NCI-H1417 (cell line): ENCODE measurements at places on chromosomes 4 and X.

GRCh38 chr4:6873792-6874461, 35.7 kb upstream of the TBC1D14 start:
- peak; percentile 43 for DNase-seq

- no peak for DNase-seq
Observed at GRCh38 chr4:120544838-120545237, 377.7 kb downstream of the PRDM5 start.

DNA sequence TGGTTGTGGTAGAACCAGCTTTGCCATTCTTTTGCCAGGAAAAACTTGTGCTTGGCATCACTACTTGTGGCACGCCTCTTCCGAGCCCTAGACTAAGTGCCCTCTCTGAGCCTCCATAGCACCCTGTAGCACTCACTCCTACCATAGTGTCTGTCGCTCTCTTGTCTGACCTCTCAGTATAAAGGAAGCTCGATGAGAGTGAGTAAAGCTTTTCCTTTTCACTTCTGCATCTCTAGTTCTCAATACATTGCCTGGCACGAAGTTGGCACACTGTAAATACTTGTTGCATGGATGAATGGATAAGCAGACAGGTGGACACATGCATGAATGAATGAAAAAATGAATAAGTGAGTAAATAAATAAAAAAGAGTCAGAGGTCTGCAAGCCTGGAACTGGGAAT, 48.3 kb downstream of the TLR10 start:
- no peak for DNase-seq

DNA sequence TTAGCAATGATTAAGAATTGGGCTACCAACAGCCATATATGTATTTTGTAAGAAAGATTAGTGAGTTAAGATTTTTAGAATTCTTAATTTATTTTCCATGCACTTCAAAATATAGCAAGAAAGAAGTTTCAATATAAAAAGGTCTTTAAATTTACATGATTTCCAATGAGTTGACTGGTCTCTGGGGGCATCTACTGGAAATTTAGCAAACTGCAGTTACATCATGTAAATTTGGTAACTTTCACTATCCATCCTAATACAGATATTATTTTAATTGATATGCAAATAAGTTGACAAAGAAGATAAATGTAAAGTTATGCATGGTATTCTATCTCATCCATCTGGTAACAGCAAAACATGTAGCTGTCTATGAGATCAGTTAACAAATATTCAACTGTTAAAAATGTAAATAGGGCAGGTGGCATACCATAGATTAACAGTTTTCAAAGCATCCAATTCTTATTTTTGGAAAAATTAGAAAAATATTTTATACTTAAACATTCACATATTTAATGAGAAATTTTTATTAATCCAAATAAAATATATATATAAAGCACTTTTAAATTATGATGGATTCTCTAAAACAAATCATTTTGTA, 29.1 kb downstream of the TTC29 start:
- DNase-seq, result peak; percentile 30

DNA sequence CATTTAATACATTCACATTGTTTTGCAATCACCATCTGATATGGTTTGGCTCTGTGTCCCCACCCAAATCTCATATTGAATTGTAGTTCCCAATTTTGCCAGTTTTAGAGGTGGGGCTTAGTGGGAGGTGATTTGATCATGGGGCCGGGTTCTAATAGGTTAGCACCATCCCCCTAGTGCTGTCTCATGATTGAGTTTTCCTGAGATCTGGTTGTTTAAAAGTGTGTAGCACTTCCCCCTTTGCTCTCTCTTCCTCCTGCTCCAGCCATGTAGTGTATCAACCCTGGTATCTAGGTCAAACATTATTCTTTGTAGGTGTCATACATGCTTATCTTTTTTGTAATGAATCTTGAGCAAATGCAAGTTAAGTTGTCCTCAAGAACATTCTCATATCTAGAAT, 83.3 kb upstream of the KIT start:
- DNase-seq, result no peak

DNA sequence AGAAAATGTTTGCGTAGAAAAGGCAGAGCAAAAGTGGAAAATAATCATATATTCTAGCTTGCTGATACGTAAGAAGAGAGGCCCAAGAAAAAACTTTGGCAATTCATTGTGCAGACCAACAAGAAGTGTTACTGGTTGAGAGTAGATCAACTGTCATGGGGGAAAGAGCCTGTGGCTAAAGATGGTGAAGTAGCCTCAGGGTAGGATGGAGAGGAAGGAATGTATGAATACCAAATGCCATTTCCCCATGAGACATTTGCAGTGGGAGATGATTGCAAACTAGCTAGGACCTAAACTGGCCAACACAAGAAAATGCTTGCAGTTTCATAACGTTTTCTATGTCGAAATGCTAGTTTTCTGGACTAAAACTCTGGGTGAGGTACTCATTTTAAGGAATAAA, 47.7 kb upstream of the ADGRL3 start:
- DNase-seq, result no peak

DNA sequence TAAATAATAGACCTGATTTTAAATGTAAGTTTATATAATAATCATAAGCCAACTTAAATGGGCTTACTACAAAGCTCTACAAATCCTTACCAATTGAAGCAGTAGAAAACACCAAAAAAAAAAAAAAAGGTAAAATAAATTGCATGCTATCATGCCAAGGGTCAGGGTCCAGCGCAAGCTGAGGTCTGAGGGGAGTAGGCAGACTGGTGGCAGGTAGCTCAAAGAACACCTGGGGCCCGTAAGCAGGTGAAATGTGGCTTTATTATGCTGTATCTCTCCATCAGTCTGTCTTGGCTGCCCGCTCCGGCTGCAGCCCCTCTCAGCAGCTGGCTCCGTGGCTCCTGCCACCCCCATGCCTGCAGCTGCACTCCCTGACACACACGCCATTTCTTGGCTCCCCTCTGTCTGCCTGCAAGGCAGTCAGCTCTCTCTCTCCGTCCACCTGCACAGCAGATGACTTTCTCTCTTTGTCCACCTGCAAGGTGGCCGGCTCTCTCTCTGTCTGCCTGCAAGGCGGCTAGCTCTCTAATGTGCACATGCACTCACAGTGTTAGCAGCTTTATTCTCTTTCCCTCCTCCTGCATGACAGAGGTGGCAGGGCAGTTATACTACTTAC, 209.4 kb upstream of the UGT8 start:
- peak; percentile 32 for DNase-seq

GRCh38 chrX:113330416-113330815, 489.8 kb upstream of the AMOT start:
- DNase-seq, result no peak

GRCh38 chr4:57280481-57280880, 170.3 kb upstream of the IGFBP7 start:
- no peak for DNase-seq

DNA sequence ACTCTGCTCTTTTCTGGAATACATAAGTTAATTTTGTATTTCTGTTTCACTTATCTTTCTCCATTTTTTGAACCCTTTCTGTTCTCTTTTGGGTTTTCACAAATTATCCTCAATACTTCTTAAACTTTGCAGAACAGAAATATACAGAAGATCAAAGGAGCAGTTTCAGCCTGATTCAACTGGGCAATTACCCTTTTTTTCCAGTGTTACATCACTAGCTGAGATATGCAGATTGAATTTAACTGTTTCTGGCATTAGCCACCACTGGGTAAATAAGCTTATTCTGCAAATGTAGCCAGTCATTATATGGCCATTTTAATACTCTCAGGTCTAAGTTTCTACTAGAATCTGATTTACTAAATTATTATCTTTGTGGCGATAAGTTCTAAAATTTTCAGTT, 66.9 kb upstream of the GRID2 start:
- DNase-seq, result no peak

- no peak for DNase-seq
Observed at GRCh38 chr4:13647031-13647430, 19.5 kb upstream of the BOD1L1 start.

DNA sequence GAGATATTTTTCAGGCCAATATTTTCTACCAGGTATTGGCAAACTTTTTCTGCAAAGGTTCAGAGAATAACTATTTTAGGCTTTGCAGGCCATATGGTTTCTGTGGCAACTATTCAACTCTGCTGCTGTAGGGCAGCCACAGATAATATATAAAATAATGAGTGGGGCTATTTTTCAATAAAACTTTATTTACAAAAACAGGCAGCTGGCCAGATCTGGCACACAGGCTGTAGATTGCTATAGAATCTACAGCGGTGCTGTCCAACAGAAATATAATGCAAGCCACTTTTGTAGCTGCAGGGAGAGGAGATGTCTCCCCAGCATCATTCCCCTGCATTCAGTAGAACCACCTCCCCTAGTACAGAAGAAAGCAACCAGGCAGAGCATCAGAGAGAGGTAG, 97.6 kb upstream of the BCOR start:
- DNase-seq, result no peak

- peak; percentile 58 for DNase-seq
Observed at GRCh38 chrX:130772105-130772775, 130.8 kb downstream of the ENOX2 start.

DNA sequence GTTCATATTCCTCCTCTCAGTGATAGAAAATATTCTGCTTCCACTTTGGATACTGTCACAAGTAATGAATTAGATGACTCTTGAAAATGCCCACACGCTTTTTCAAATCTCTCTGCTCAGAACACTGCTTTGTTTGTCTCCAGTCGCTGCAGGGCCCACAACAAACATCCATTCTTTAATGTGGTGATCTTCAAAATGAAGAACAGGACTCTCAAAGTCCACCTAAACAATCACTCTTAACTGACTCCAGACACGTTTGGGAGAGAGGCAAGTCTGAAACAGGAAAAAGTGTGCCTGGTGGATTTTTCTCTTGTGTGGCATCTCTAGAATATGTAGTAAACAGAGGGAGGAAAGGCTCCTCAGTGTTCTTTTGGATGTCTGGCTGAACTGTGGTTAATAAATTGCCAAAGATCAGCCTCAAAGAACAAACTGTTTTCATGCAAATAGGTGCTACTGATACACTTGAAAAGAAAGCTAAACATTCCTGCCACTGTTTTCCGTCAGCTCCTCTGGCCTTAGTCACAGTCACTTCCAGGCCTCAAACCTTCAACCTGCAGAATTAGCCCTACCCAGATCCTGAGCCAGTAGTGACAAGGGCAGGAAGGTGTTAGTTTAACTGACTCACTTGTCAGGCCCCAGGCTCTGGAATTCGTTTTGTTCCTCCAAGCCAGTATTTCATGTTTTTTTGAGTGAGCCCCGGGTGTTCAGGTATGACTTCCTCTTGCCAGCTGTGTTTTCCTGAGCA, 259.6 kb upstream of the GPC4 start:
- no peak for DNase-seq

- DNase-seq, result no peak
Observed at GRCh38 chr4:15501941-15502340, 32.3 kb downstream of the CC2D2A start.

GRCh38 chr4:24799544-24800324, 4.4 kb downstream of the SOD3 start:
- DNase-seq, result no peak

- peak; percentile 24 for DNase-seq
Observed at GRCh38 chrX:133249266-133250058, 31.3 kb upstream of the TFDP3 start.

- DNase-seq, result no peak
Observed at GRCh38 chrX:133151336-133151735, 54.4 kb upstream of the USP26 start.

DNA sequence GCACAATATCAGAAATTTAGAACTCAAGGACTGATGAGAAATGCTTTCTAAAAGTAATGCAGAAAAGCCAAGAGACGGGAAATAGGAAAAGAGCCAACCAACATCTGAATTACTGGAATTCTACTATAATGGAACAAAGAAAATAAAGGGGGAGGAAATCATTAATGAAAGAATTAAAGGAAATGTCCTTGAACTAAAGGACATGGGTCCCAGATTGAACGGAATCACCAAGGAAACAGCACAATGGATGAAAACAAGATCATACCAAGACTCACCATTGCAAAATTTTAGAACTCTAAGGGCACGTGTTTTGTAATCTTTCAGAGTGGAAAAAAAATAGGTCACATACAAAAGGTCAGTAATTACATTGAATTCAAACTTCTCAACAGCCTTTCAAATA, 35.9 kb downstream of the HPGDS start:
- no peak for DNase-seq

GRCh38 chrX:132333351-132333750, 114.1 kb upstream of the RAP2C start:
- no peak for DNase-seq

DNA sequence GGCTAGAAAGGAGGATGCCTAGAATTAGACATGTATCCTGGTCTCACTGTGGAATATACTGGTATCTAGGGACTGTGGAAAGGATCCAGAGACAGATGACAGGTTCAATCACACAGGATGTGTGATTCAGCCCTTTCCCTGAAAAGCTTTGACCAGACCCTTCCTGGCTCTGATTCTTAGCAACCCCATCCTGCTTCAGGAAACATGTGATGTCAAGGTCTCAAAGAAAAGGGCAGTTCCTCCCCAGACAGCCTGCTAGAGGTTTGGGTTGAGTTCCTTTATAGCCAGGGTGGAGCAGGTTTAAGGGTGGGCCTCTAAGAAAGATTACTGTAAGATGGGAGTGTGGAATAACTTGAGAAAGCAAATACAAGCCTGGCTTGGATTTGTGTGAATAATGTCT, 3.0 kb downstream of the BMP15 start:
- no peak for DNase-seq

DNA sequence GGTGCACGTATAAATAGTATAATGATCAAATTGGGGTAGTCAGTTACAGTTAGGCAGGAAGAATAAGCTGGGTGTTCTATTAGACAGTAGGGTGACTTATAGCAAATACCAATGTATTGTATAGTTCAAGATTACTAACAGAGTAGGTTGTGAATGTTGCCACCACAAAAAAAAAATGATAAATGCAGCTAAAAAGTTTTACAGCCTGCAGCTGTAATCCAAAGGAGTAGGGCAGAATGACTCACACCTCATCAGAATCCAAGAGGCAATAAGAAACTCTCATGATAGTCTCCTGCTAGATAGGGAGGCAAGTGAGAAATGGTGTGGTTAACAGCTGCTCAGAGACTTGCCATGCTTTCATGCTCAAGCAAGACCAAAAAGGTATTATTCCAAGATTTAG, 19.6 kb upstream of the TCEAL4 start:
- DNase-seq, result no peak

DNA sequence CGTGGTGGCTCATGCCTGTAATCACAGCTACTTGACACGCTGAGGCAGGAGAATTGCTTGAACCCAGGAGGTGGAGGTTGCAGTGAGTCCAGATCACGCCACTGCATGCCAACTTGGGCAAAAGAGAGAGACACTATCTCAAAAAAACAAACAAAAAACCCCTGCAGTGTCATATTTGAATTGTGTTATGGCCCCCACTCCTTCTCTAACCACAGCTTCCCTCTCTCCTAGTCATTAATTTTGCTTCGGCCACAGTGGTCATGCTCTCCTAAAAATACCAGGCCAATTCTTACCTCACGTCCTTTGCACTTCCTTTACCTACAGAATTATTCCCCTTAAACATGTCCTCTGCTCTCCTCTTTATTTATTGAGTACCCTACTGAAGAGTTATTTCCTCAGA, 206.1 kb downstream of the PPP3CA start:
- DNase-seq, result no peak

GRCh38 chr4:57231781-57232180, 121.6 kb upstream of the IGFBP7 start:
- no peak for DNase-seq

DNA sequence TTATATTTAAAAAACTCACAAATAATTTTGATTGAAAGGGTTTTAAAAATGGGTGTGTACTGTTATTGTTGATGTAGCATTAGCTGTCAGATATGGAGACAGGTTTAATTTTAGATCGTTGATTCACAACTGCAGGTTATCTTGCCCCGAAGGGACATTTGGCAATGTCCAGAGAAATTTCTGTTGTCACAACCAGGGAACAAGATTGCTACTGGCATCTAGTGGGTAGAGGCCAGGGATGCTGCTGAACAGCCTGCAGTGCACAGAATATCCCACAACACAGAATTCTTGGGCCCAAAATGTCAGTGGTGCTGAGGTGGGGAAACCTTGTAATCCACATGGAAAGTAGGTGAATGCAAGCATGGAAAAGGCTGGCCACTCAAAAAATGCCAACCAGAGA, 114.9 kb downstream of the MAGEB17 start:
- DNase-seq, result no peak
